ENCODE measurements at places on chromosomes 12 and 14. TPM values are rescaled to one million over a fixed set of nuclear protein-coding genes. Genes with fewer than 3 reads are reported as not detected.

The MYF5 gene
- total RNA-seq: not detected

The RND1 gene
- 0.52 TPM for total RNA-seq

The SRGAP1 gene
- 5.8 TPM for total RNA-seq

The PIANP gene
- 0.32 TPM for total RNA-seq

The TEX52 gene
- total RNA-seq: not detected

The SYNE2 gene
- 83.2 TPM for total RNA-seq

The CRIP1 gene
- total RNA-seq: 195 TPM

The PAH gene
- total RNA-seq: not detected

GRCh38 chr14:56580221-56580711 lies 668 bp downstream of the TMEM260 start:
- no peak for DNase-seq

- DNase-seq: no peak
These were observed 182.2 kb downstream of the NOVA1 start for GRCh38 chr14:26415618-26416123.

- DNase-seq: no peak
These were observed 349.1 kb upstream of the CCDC196 start for GRCh38 chr14:66137081-66137480.

GRCh38 chr12:11759899-11760298 lies 110.4 kb downstream of the ETV6 start:
- DNase-seq: no peak

DNA sequence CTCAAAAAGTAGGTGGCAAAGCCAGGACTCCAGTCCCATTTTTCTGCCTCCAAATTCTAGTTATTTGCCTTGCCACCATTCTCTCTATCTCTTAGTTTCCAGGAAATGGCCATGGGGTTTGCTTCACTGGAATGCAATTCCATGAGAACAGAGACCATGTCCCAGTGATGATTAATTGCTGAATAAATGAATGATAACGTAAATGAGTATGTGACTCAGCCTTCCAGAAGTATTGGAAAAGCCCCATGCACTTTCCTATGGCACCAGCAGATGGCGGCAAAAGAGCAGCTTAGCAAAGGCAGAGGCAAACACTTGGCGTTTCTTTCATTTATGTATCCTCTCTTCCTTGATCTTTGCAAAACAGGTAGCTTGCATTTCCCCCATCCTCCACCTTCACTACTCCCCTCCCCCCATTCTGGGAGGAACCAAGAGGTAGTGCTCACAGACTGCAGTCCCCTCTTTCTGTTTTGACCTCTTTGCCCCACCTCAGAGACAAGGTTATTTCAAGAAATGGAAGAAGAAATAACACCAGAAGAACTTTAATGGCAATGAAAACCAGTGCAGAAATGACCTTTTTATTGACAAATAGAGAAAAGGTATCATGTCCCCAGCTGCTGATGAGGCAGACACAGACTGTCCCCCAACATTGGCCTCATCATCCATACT lies 21.3 kb downstream of the TBX3 start:
- DNase-seq: peak; percentile 69

DNA sequence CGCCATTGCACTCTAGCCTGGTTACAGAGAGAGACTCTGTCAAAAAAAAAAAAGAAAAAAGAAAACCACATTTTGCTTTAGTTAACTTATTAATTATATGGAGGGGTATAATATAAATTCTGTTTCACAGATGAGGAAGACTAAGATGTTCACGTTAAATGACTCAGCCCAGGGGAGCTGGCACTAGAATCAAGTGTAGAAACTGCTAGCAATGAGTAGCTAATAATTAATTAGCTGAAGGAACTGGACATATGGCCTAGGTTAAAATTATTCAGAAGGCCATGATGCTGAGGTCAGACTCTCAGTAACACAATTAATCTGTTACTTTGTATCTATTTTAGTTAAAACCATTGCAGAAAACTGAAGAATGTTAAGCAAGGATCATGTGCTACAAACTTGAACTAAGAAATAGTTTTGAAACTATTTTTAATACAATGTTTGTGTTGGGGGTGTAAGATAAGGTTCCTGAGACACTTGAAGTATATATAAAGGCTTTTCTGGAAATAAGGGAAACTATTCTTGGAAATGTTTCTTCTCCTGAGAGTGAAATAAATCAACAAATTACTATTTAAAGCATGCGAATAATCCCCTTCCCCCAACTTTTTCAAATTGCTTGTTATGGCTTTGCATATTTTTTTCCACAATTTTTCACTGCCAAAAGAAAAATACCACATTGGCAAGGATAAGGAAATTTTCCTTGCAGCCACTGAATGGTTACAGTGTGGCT lies 589.3 kb downstream of the SOX5 start:
- no peak for DNase-seq

DNA sequence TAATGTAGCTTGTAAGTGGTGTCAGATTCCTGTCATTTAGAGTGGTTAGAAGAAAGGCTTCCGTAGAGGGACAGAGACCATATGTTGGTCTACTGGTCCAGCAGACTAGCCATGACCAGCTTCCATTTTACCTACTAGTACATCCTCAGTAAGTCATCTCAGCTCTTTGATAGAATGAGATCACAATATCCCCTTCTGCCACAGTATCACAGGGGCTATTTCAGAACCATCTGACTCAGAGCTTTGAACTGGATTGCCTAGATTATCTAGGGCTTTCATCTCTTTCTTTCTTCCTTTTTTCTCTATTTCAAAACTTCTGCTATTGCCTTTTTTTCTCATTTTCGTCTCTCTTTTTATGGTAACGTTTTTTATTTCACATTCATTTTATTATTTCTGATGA lies 4.7 kb downstream of the ZDHHC17 start:
- no peak for DNase-seq

- no peak for DNase-seq
These were observed 23.6 kb upstream of the TTC7B start for GRCh38 chr14:90839889-90840266.

DNA sequence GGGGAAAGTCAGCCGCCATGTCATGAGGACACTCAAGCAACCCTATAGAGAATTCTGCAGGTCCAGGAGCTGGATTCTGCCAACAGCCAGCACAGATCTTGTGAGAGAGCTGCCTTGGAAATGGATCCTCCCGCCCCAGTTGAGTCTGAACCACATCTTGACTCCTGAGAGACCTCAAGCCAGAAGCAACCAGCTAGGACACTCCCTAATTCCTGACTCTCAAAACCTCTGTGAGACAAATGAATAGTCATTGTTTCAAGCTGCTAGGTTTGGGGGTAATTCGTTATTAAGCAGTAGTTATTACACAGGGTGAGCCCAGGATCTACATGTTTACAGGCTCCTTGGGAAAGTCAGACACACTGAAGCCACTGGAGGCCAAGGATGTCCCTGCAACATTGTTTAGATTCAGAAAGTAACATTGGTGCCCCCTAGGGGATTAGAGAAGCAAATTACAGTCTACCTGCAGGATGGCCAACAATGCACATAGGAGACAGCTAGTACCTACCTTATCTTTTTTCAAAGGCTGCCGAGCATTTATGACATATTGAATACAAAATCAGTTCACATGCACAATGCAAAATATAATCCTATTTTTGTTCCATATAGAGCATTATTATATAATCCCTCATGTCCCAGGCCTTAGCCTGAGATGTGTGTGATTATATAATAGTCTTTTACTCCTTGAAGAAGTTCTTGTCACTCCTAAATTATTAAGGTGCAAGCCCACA lies 57.9 kb upstream of the FICD start:
- peak; percentile 16 for DNase-seq

DNA sequence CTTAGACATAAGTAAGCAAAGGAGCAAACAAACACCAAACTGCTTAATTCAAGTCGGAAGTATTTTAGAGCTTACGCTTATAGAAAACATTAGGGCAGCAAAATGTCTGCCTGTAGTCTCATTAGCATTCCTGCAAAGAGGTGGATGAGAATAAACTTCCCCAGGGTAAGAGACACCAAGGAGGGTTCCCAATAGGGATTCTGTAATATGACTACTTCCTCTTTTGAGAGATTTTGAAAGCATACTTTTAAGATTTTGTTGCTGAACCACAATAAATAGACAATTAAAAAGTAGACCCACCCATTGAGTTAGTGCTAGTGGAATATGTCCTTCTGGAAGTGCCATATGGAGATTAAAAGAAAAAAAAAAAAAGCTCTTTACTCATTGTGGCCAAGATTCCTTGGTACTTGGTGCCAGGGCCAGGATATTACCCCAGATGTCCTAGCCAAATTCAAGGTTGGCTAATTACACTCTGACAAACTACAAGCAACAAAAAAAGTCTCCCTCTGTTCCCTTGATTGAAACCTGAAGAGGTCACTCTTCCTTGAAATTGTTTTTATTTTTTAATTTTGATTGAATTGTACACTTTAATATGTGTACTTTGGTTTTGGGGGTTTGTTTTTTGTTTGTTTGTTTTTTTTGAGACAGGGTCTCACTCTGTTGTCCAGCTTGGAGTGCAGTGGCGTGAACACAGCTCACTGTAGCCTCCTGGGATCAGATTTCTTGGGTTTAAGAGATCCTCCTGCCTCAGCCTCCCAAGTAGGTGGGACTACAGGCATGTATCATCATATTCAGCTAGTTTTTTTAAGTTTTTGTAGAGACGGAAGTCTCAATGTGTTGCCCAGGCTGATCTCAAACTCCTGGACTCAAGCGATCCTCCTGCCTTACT lies 8.7 kb downstream of the CLIP1 start:
- DNase-seq: no peak

- DNase-seq: no peak
These were observed 50.6 kb upstream of the REP15 start for GRCh38 chr12:27645671-27646070.

GRCh38 chr12:51773145-51773869 lies 75.2 kb downstream of the FIGNL2 start:
- DNase-seq: no peak

GRCh38 chr14:36511981-36512584 lies 7.9 kb downstream of the NKX2-1 start:
- DNase-seq: no peak

GRCh38 chr12:45227316-45228067 lies 11.6 kb downstream of the ANO6 start:
- DNase-seq: no peak

- no peak for DNase-seq
These were observed 5.8 kb upstream of the PPP2R5C start for GRCh38 chr14:101755591-101756324.

DNA sequence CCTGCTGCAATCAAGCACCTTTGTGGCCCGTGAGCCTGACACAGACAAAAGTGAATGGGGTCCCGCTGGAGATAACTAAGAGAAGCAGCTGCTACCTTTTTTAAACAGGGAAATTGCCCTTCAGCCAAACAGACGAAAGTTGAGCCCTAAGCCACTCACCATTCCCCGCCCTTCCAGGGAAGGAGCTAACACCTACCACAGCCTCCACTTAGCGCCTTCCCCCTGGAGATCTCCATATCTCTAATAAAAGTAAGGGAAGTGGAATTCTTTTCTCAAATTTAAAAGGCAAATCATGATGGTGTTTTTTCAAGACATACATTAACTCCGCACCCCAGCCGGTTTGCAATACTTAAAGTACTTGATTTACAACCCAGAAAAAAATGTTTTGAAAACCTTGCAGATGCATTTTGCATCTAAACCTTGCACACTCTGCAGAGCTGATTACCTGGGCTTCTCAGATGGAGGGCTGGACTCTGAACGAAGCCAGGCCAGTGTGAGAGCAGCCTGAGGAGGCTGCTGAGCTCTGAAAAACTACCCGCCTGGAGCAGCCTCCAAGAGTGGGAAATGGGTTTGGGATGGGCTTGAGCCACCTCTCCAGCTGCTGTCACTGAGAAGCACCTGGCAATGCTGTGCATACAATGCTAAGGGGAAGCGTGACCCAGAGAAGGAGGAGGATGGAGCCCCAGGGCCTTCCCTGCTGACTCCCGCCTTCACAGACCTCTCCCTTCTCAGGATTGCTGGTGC lies 10.0 kb downstream of the NUAK1 start:
- no peak for DNase-seq

DNA sequence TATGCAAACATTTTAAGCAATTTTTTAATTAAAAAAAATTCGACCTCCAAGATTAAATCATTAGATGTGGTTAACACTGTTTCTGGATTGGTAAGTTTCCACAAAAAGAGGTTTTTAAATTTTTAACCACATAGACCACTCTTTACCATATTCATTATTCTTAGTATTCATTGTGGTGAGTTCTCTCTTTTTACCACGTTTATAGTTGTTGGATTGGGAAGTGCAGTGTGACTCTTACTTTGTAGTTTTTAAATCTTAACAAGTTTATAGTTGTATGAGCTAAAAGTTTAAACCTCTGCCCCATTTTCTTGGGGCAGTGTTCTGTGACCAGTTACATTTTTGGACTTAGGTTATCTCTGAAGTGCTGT lies 8.6 kb downstream of the ATP2A2 start:
- no peak for DNase-seq

DNA sequence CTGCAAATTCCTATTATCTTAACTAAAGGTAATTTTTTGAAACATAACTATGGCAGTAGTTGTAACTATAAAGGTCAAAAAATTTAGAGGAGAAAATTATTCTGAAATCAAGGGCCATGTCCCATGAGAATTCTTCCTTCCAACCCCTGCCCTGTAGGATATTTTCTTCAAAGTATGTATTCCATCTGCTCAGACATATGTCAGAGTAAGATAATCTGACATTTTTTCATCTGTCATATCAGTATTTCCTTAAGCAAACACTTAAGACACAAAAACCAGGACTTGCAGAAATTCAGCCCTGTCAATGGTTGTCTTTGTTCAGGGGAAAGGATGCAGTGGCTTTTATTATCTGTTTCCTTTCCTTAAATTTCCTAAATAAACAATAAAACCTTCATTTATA lies 36.3 kb downstream of the ACSS3 start:
- DNase-seq: no peak

DNA sequence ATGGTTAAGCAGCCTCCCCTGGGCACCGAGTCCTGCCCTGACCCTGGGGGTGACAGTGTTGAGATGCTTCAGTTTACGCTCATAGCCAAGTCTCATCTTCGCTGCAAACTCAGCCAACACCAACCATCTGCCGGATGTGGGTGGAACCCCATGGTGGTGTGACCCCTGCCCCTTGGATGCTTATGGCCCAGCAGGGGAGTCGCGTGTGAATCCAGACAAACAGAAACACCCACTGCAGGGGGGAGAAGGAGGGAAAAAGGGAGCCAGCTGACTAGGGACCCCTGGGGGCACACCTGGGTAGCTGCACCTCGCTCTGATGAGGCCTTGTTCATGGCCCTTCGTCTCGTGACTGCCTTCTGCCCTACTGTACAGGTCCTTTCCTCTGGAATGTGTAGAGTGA lies 23.8 kb downstream of the AACS start:
- DNase-seq: no peak
